Pericardium fibroblast (primary cell): ENCODE measurements at places on chromosomes 13 and 19. TPM values are rescaled to one million over a fixed set of nuclear protein-coding genes. Genes with fewer than 3 reads are reported as not detected.

ZNF829 gene
- total RNA-seq: 3.0 TPM in 2 replicates

MCF2L gene
- total RNA-seq: 0.09 TPM in 1 of 2 replicates, not detected in the other

SIAH3 gene
- total RNA-seq: not detected in 2 replicates

LGALS14 gene
- not detected in 2 replicates for total RNA-seq

IRGC gene
- not detected in 2 replicates for total RNA-seq

EXOSC5 gene
- 18.4 and 20.7 TPM in 2 replicates for total RNA-seq

FAM216B gene
- not detected in 2 replicates for total RNA-seq
